Stimulated activated CD4-positive, alpha-beta T cell treated with anti-CD3 and anti-CD28 coated beads, Interleukin-1b, Interleukin-23, amount 100 ng/mL, for 48 hours (primary cell): ENCODE measurements at places on chromosomes 7 and 10.

- DNase-seq: no peak
Observed at GRCh38 chr7:19404912-19405329, 259.7 kb upstream of the FERD3L start.

- no peak for DNase-seq
Observed at GRCh38 chr10:59820471-59820870, 67.2 kb upstream of the MRLN start.

DNA sequence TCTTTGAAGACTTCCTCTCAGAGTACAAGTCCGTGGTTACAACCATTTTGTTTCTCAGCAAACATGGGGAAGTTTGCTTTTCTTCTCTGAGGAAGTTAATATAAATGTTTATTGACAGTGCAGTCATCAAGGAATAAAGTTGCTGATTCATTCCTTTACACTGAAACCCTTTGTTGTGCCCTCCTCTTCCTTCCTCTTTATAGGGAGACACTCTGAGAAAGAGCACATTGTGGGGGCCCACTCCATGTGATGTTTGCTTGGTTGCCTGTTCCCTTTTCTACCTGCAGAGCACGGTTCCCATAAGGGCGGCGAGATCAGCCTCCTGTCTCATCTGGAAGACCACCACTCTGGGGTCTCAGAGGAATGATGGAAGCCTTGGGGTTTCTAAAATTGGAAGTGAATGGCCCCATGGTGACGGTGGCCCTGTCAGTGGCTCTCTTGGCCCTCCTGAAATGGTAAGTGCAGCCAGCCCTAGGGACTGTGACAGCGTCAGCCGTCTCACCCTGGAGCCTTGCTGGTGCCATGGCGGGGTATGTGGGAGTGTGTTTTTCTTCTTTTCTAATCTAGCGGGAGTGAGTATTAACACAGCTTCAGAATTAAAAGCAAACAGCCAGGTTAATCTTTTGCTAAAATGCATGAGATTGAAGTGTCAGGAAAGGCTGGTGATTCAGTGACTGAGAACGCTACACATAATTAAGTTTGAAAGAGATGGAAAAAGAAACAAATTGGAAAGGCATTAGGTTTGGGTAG, at the start of gene TBXAS1:
Gene TBXAS1, plus strand, starts transcription at position 240 of the 750 bp plus-strand sequence. Its CDS starts 127 bp downstream, at position 367.
- DNase-seq: peak; percentile 5

GRCh38 chr10:80454513-80455460, 677 bp downstream of the TSPAN14 start:
- no peak for DNase-seq

DNA sequence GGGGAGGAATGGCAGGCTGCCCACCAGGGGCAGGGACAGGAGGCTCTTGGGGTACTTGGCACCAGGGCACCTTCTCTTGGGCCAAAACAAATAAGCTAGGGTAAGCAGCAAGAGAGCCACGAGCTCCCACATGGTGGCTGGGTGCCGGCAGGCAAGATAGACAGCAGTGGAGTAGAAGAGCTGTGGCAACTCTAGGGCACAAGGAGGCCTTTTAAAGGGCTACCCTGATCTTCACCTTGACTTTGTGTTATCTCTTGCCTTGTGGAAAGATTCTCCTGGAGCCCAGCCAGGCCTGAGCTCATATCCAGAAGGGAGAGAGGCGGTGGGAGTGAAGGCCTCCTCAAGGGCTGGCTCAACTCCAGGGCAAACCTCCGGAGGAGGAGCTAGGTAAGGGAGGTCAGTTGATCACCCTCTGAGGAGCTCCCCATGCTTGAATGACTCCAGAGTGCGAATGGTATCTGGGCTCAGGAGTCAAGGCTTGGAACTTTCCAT, at the start of gene CYP17A1:
Gene CYP17A1, minus strand, starts transcription at position 184 of the 492 bp plus-strand sequence. Its CDS starts 52 bp downstream, at position 132.
- DNase-seq: no peak

- DNase-seq: no peak
Observed at GRCh38 chr7:43868681-43869005, 674 bp downstream of the MRPS24 start.

- no peak for DNase-seq
Observed at GRCh38 chr10:43383204-43383971, 12.0 kb downstream of the FXYD4 start.

DNA sequence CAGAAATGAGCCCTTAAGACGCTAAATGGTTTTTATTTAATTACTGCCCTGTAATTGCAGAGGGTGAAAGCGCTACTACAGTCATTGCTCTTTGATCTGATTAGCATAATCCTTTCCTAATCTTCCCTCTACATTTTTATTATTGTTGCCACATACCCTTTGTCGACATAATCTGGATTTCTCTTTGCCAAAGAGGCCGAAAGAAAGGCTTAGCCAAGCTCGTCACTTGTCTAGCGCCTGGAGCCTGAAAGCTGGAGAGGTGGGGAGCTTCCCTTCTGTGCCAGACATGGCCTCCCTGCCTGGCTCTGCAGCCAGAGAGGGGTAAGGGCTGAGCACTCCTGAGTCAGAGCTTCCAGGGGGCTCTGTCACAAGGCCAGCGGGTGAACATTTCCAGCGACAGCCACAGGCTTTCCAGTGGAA, 145.9 kb downstream of the PRKAG2 start:
- DNase-seq: no peak

- no peak for DNase-seq
Observed at GRCh38 chr7:66430164-66430545, 198.5 kb upstream of the KCTD7 start.

DNA sequence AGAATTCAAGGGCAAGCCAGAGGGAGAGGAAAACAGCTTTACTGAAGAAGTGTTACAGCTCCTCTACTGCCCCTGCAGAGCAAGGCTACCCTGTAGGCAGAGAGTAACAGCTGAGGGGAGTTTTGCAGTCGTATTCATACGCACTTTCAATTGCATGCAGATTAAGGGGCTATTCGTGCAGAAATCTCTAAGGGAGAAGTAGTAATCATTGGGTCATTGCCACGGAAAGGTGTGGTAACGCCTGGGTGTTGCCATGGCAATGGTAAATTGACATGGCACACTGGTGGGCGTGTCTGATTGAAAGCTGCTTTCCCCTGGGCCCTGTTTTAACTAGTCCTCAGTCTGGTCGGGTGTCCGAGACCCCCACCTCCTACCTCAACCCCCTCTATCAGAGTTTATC, 227.2 kb downstream of the NSUN6 start:
- DNase-seq: no peak

- no peak for DNase-seq
Observed at GRCh38 chr10:31675726-31676125, 252.9 kb downstream of the ARHGAP12 start.

DNA sequence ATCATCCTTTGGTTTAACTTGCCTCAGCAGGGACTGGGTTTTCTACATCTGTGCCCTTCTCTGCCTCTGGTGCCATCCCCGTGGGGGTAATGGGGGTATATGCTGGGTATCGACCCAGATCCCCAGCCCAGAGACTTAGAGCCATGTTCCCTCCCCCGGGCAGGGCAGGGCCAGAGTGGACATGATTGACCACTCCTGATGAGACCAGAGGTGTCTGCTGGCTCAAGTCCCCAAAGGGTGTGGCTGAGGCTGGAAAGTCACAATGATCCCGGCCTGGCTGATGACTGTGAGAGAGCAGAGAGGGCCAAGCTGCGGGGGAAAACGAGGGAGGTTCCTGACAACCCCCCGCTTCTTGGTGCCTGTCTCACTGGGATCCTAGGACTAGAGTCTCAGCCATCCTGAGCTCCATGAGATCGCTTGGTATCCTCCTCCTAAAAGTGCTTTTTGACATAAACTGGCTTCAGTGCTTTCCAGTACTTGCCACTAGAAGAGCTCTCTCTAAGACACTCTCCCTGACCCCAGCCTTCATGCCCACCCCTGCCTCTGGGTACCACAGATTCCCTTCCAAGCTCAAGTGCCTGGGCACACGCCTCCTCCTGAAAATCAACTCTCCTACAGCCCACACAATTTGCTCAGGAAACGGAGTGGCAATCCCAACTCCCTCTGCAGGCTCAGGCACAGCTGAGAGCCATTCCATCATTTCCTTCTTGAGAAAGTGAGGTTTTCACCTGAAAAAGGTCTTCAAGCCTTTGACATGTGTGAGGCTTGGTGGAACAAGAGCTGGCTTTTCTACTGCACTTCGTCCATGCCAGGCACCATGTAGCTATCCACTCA, 33.9 kb downstream of the DRGX start:
- no peak for DNase-seq

- DNase-seq: no peak
Observed at GRCh38 chr7:29878081-29878688, 71.9 kb downstream of the WIPF3 start.

DNA sequence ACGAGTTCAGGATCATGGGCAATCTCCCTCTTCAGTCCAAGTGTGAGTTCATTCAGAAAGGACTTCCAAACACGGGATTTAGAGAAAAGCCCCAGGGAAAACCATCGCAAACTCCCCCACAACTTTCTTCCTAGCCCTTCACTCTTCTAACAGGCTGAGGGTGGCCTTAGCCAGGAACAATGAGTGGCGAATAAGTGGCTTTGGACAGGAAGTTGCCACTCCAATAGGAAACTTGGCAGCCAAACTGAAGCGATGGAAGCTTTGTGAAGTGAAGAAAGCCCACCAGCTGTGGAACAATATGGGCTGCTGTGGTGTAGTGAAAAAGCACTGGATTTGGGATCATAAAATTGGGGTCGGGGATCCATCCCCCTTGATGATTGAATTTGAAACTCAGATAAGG, 193.2 kb downstream of the TEX36 start:
- no peak for DNase-seq

DNA sequence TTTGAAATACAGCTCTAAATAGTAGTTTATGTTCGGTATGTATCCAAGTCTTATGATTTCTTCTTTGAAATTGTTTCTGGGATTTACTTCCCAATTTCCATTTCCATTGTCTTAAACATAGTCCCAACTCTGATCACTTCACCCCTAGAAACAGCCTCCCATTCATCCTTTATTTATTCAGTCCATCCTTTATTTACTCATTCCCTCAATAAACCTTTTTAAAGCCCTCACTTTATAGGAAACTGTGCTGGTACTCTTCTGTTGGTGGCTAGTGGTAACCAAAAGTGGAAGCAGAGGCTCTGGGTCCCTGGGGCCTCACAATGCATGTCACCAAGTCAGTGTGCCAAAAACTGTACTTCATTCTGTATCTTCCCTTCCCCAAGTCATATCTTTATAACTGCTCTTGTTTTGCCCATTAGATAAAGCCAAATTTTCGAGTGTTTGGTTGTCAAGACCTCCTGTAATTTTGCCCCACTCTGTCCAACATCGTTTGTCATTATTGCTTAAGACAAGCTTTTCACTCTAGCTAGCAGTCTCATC, 3.9 kb upstream of the EPC1 start:
- DNase-seq: no peak

DNA sequence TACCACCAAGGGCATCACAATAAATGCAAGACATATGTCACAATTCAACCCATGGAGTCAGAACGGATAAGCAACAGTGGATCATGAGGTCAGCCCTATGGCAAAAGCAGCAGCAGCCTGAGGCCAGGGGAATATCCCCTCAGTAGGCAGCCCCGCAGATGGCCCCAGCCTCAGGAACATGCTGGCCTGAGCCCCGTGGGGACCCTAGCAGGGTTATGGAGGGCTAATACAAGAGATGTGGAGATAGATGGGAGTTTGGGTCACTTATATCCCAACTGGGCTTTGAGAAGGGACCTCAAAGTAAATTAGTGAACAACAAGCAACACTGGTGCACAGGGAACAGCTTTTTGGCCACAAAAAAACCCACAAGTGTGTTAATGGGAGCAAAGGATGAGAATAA, 9.1 kb downstream of the TMEM72 start:
- no peak for DNase-seq

- DNase-seq: no peak
Observed at GRCh38 chr10:33487014-33487776, 152.7 kb upstream of the NRP1 start.

DNA sequence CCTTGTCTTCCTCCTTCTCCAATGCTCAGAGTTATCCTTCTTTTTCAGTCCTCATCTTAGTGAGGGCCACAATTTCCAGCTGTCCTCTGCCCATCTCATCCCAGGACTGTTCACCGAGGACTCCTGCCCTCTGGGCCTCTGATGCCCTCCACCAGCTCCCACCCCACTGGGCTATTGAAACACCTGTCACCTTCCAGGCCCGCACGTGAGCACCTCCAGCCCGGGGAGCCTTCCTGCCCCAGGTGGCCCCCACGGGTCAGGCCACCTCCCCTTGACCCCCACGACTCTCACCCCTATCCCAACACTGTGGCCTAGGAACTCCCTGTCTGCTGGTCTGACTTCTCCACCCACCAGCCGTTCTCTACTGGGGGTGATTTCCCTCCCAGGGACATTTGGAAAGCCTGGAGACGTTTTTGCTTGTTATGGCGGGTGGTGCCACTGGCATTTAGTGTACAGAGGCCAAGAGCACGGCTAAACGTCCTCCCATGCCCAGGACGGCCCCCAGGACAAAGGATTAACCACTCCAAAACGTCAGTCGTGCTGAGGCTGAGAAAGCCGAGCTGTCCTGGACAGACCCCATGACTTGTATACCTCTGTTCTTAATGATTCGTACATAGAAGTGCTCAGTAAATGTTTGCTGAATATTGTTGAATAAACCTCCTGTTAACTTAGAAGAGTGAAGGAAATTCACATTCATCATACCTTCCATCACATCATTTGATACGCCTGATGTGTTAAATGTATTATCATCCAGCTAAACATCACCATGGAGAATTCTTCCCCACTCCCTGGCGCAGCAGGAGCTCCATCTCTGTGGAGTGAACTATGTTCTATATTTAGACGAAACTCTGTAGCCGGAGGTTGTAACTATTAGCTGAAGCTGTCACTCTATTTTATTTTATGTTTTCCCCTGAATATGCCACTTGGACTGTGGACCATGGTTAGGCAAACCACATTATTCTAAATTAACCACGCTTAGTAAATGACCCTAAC, 270.1 kb upstream of the SHH start:
- DNase-seq: no peak

- DNase-seq: no peak
Observed at GRCh38 chr7:90955641-90956207, 308.5 kb upstream of the FZD1 start.

DNA sequence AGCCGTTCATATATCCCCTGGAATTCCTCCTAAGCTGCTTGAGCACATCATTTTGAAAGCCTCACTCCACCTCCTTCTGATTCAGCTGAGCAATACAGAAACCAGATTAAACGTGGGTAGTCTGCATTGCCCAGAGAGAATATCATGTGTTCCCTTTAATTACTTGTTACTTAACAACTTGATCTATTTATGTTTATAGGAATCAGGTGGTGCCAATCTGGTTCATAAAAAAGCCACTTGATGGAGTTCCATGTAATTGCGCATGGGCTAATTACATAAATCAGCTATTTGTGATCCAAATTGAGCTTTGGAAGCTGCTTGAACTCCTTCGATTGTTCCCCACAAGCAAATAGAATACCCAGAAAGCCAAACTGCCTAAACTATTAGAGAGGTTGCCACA, 114.7 kb upstream of the ADCY1 start:
- no peak for DNase-seq

GRCh38 chr7:33050535-33051318, 11.8 kb downstream of the NT5C3A start:
- no peak for DNase-seq

DNA sequence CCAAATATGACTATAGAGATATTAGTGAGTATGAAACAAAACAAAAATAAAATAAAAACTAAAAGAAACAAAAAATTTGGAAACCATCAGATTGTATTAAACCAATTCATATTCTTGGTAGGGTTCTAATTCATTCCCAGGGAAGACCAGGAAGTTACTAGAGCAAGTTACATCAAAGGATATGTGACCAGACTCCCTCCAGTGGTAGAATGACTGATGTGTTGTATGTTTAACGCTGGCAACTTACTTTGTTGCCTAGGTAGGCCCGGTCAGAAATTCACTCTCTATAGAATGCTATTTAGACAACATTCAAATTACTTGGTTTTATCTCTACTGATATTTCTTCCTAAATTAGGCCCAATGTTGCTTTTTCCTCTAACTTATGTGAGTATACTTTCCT, 5.2 kb downstream of the PHYHIPL start:
- no peak for DNase-seq
